ENCODE measurements at places on chromosomes 3 and 15.

- no peaks in the 10 kb centered on the region for H3K27me3 ChIP-seq
- no peaks in the 10 kb centered on the region for H3K4me1 ChIP-seq
- no peaks in the 10 kb centered on the region for H3K36me3 ChIP-seq
- no peak overlapping the region for H3K27ac ChIP-seq
Observed at GRCh38 chr15:67002368-67002767, 63.0 kb upstream of the SMAD3 start.

DNA sequence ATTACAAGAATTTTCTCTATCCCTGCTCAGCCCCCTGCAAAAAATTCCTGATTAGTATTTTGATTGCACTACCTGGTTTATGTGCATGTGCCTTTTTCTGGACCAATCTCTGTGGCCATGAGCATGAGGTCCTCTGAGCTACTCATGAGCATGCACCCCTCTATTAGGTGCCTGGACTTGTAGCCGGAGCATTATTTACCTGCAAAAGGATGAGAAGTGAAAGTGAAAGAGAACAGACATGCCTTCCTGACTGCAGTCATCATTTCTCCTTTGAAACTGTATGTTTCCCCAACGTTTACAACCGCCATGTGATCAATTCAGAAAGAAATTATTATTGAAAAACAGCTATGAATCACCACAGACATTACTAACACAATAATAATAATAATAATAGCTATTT, 1008.8 kb downstream of the ROBO2 start:
- no peaks in the 10 kb centered on the region for H3K4me1 ChIP-seq
- H3K27ac ChIP-seq, result no peak overlapping the region
- no peak for DNase-seq
- H3K27me3 ChIP-seq, result no peaks in the 10 kb centered on the region

- H3K4me1 ChIP-seq, result peaks cover 13% of the 10 kb centered on the region
- peak; percentile 53 for DNase-seq
- no peak overlapping the region for H3K4me3 ChIP-seq
- no peak overlapping the region for H3K27ac ChIP-seq
- no peaks in the 10 kb centered on the region for H3K27me3 ChIP-seq
Observed at GRCh38 chr3:48157950-48158376, 30.3 kb downstream of the CDC25A start.

GRCh38 chr3:141370065-141370533, 1.8 kb downstream of the ZBTB38 start:
- H3K36me3 ChIP-seq, result no peaks in the 10 kb centered on the region
- no peak overlapping the region for H3K4me3 ChIP-seq
- peak overlapping the region; percentile 96 for H3K27ac ChIP-seq
- peak; percentile 36 for DNase-seq

GRCh38 chr3:20646425-20646824, 460.4 kb upstream of the SGO1 start:
- H3K4me3 ChIP-seq, result no peak overlapping the region
- H3K27me3 ChIP-seq, result no peaks in the 10 kb centered on the region
- DNase-seq, result no peak
- H3K4me1 ChIP-seq, result no peaks in the 10 kb centered on the region
- H3K36me3 ChIP-seq, result no peaks in the 10 kb centered on the region
- H3K27ac ChIP-seq, result no peak overlapping the region

GRCh38 chr3:46369675-46370132, 1.0 kb upstream of the CCR5 start:
- no peak overlapping the region for H3K4me3 ChIP-seq
- no peaks in the 10 kb centered on the region for H3K27me3 ChIP-seq
- no peaks in the 10 kb centered on the region for H3K4me1 ChIP-seq
- no peak overlapping the region for H3K27ac ChIP-seq
- H3K36me3 ChIP-seq, result no peaks in the 10 kb centered on the region
- DNase-seq, result no peak

DNA sequence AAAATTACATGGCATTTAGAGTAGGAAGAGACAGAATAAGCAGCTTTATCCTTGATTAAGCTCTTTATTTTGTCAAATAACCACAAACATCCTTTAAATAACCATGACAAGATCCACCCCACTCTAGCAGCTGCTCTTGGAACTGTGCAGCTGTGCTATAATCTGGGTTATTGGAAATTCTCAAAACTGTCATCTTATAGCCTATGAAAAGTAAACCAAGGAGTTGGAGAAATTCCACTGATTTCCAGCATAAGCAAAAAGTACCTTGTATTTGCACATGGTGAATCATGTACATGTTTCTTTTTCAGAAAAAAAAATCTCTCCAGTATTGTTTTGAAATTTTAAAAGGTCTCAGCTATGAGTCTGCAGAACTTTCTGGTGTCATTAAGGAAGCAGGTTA, 88.8 kb upstream of the ABI3BP start:
- no peak for DNase-seq
- no peaks in the 10 kb centered on the region for H3K27me3 ChIP-seq
- H3K4me3 ChIP-seq, result no peak overlapping the region

GRCh38 chr3:89227218-89227617, 119.8 kb downstream of the EPHA3 start:
- H3K4me3 ChIP-seq, result no peak overlapping the region
- no peak for DNase-seq
- H3K27me3 ChIP-seq, result no peaks in the 10 kb centered on the region

- DNase-seq, result no peak
- H3K27ac ChIP-seq, result no peak overlapping the region
- no peak overlapping the region for H3K4me3 ChIP-seq
- H3K36me3 ChIP-seq, result no peaks in the 10 kb centered on the region
- H3K4me1 ChIP-seq, result no peaks in the 10 kb centered on the region
Observed at GRCh38 chr3:10552631-10552943, 47.2 kb upstream of the ATP2B2 start.

- H3K4me1 ChIP-seq, result peaks cover 60% of the 10 kb centered on the region
- DNase-seq, result no peak
- H3K4me3 ChIP-seq, result no peak overlapping the region
- peaks cover 13% of the 10 kb centered on the region for H3K36me3 ChIP-seq
- H3K27me3 ChIP-seq, result no peaks in the 10 kb centered on the region
Observed at GRCh38 chr3:11558002-11558401, 85.7 kb downstream of the VGLL4 start.

GRCh38 chr3:161349529-161350312, 21.6 kb downstream of the SPTSSB start:
- no peak for DNase-seq
- no peaks in the 10 kb centered on the region for H3K27me3 ChIP-seq
- H3K4me3 ChIP-seq, result no peak overlapping the region
- H3K27ac ChIP-seq, result no peak overlapping the region
- no peaks in the 10 kb centered on the region for H3K36me3 ChIP-seq
- H3K4me1 ChIP-seq, result no peaks in the 10 kb centered on the region

DNA sequence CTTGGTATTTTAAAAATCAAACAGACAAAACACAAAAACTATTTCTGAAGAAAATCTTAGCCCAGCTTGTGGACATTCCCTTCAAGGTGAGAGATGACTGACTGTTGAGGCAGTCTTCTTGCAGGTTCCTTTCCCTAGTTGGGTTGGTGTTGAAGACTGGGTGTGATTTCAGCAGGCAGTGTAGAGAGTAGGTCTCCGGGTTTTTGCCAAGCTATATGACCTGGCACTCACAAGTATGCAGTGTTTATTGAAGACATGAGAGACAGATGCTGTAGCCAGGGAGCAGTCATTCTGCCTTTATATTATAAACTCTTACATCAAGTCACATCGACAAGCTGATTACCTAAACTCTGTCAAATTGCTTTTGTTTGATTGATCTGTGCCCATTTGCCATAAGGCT, 17.5 kb downstream of the SENP8 start:
- H3K27ac ChIP-seq, result no peak overlapping the region
- H3K4me1 ChIP-seq, result peaks cover 14% of the 10 kb centered on the region
- no peak overlapping the region for H3K4me3 ChIP-seq
- no peaks in the 10 kb centered on the region for H3K27me3 ChIP-seq
- H3K36me3 ChIP-seq, result no peaks in the 10 kb centered on the region

- peak; percentile 60 for DNase-seq
- H3K27ac ChIP-seq, result no peak overlapping the region
- H3K4me1 ChIP-seq, result peaks cover 13% of the 10 kb centered on the region
- no peaks in the 10 kb centered on the region for H3K27me3 ChIP-seq
- no peaks in the 10 kb centered on the region for H3K36me3 ChIP-seq
- no peak overlapping the region for H3K4me3 ChIP-seq
Observed at GRCh38 chr3:134423153-134423552, 48.9 kb upstream of the AMOTL2 start.

DNA sequence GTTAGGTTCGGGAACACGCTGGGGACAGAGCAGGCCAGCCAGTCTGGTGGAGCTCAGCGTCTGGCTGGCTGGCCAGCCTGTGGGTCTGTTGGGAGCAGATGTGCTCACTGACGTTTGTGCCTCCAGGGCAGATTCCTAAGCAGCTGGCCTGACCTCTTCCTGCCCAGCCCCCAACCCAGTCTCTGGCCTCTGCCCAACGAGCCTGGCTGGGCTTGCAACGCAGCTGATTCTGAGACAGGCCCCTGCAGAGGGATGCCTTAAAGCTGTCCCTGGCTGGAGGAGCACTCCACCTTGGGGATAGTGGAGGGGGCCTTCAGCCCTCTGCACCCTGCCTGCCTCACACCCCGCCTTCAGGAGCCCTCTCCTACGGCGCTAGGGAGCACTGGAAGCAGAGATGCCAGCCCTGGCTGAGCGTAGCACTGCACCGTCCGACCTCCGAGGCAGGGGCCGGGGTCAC, 46.0 kb downstream of the KLF13 start:
- H3K4me3 ChIP-seq, result no peak overlapping the region
- no peaks in the 10 kb centered on the region for H3K27me3 ChIP-seq
- peak; percentile 53 for DNase-seq
- peaks cover 47% of the 10 kb centered on the region for H3K4me1 ChIP-seq

DNA sequence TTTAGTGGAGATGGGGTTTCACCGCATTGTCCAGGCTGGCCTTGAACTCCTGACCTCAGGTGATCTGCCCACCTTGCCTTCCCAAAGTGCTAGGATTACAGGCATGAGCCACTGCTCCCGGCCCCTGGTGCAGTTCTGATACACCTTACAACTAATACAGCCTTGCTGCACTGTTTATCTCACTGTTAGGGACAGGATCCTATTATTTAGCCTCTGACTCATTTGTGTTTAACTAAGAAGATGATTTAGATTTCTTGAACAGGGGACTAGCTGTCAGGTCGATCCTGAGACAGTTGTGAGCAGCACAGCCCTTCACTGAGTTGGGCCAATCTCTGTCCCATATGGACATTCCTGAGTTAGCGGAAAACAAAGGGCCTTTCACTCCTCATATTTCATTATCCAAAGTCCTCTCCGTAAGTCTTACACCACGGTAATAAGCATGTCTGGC, 19.2 kb downstream of the GYG1 start:
- H3K27ac ChIP-seq, result no peak overlapping the region
- no peak for DNase-seq
- H3K4me3 ChIP-seq, result no peak overlapping the region
- no peaks in the 10 kb centered on the region for H3K4me1 ChIP-seq

DNA sequence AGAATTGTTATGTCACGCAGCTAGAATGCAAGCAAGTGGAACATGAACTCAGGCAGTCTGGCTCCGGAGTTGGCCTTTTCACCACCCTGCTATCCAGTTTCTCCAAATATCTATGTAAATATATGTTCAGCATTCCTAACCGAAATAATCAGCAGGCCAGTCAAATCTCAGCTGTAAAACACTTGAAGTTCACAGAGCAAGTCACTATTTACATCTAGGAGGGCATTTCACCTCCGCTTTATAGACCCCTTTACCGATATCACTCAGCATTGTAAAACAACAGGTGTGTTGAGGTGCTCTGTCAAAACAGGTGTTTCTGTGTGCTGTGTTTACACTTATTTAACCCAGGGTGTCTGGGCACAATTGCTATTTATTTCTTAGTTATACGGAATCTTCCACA, 12.2 kb upstream of the HES1 start:
- H3K27me3 ChIP-seq, result no peaks in the 10 kb centered on the region
- DNase-seq, result no peak
- H3K4me3 ChIP-seq, result no peak overlapping the region
- peaks cover 9% of the 10 kb centered on the region for H3K4me1 ChIP-seq
- no peak overlapping the region for H3K27ac ChIP-seq

GRCh38 chr15:26970712-26971210, at the start of gene GABRG3:
Gene GABRG3, plus strand, starts transcription at chr15:26971181.
- DNase-seq, result peak; percentile 39
- no peaks in the 10 kb centered on the region for H3K36me3 ChIP-seq
- no peaks in the 10 kb centered on the region for H3K27me3 ChIP-seq
